ENCODE measurements at places on chromosomes 4 and X.

GRCh38 chr4:3241898-3242524 lies 6.9 kb upstream of the MSANTD1 start:
- DNase-seq: peak; percentile 20

- DNase-seq: no peak
These were observed 48.4 kb upstream of the RPS6KA3 start for GRCh38 chrX:20315140-20315539.

GRCh38 chr4:77009511-77010115 lies 60.1 kb downstream of the SEPTIN11 start:
- DNase-seq: no peak

- DNase-seq: no peak
These were observed 52.7 kb downstream of the STARD8 start for GRCh38 chrX:68699960-68700746.

- peak; percentile 59 for DNase-seq
These were observed 9.7 kb downstream of the GIMD1 start for GRCh38 chr4:106358899-106359298.

GRCh38 chrX:45719751-45720501 lies 519.2 kb upstream of the DIPK2B start:
- DNase-seq: no peak

GRCh38 chr4:152011469-152011868 lies 250.7 kb upstream of the GATB start:
- no peak for DNase-seq

DNA sequence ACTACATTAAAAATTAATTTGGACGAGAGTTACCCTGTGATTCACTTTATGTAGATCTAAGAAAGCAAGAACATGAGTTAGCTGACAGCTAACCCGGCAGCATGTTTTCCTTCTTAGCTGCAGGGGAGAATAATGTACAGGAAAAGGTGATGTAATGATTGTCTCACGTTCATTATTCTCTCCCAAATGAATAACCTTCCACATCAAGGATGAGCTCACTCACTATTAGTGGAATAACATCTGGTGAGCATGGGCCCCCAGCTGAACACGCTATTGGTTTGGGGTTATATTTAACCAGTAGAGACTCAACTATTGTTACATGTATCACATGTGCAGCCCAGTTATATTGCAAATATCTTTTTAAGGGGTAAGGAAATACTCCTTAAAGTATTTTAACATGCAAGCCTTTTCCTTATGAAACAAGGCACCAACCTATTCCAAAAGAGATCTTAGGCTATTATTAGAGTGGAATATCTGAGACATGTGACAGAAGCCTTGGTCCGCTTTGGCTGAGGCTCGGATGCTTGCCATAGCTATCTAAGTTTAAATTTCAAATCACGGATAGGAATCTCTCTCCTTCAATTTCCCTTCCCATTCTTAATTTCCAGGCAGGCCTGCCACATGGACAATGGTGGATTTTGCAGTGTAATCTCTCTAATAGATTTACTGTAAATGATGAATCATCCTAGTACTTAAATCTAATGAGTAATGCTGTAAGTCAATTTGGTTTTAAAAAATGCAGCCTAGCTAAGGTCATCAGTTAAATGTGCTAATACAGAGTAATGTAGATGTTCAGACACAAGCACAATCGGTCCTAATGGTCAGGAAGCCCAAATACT lies 99.0 kb upstream of the OTUD4 start:
- DNase-seq: peak; percentile 88

- DNase-seq: no peak
These were observed 1456.9 kb downstream of the TECRL start for GRCh38 chr4:62952366-62952765.

DNA sequence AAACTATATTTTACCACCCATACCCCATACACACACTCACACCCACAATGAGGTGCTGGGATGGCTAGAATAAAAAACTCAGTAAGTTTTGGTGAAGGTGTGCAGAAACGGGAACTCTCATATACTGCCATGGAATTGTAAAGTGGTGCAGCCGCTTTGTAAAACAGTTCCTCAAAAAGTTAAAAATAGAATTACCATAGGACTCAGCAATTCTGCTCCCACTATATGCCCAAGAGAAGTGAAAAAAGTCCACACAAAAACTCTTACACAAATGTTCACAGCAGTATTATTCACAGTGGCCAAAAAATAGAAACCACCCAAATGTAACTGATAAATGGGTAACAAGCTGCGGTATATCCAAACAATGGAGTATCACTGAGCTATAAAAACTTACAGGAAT lies 6.5 kb downstream of the CENPU start:
- DNase-seq: no peak

DNA sequence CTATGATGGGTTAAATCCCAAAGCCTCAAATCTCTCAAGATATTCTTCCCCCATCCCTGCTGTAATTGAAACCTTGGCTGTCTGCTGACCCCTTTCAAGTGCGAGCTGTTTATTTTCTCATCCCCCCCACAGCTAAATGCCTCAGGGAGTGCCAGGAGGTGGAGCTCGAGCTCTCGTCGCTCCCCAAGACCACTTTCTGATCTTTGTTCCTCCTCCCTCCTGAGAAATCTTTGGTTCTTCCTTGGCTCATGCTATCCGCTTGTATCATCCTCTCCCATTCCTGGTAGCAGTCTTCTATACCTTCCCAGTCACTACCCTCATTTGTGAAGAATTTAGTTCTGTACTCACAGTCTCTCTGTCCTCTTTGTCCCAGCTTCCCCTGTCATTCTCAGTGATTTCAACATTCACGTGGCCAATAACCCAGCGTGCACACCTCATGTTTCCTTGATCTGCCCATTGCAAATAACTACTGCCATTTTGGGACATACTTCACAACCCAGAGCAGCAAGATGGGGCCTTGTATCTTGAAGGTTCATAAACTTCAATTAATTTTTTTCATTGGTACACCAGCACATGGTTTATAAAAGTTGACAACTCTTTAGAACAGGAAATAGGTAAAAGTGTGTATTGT lies 9.2 kb upstream of the SLC25A43 start:
- no peak for DNase-seq
